Activated T-cell treated with anti-CD3 and anti-CD28 coated beads, Interleukin-2, amount 50 U/mL, for 72 hours (primary cell): ENCODE measurements at places on chromosomes 7 and 10.

DNA sequence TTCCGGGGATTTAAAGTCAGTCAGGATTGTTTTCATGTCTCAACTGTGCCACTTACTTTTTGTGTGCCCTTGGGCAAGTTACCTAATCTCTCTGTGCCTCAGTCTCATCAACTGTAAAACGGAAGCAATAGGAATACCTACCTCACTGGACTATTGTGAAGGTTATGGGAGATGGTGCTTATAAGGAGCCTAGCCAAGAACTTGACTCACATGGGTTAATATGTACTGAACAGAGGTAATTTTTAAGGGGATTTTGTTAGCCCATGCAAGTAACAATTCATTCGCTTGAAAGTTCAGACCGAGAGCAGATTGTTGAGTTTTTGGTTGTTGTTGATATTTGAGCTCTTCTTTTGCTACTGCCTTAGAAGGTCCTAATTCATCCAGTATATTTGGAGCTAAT, 202.9 kb downstream of the ZNF365 start:
- H3K27me3 ChIP-seq, result peaks cover 23% of the 10 kb centered on the region
- no peak overlapping the region for H3K4me3 ChIP-seq
- H3K4me1 ChIP-seq, result no peaks in the 10 kb centered on the region
- H3K36me3 ChIP-seq, result no peaks in the 10 kb centered on the region

GRCh38 chr10:47121336-47121735, 178.7 kb upstream of the GDF10 start:
- H3K27me3 ChIP-seq, result no peaks in the 10 kb centered on the region
- H3K4me3 ChIP-seq, result no peak overlapping the region
- H3K4me1 ChIP-seq, result no peaks in the 10 kb centered on the region
- no peak for DNase-seq

DNA sequence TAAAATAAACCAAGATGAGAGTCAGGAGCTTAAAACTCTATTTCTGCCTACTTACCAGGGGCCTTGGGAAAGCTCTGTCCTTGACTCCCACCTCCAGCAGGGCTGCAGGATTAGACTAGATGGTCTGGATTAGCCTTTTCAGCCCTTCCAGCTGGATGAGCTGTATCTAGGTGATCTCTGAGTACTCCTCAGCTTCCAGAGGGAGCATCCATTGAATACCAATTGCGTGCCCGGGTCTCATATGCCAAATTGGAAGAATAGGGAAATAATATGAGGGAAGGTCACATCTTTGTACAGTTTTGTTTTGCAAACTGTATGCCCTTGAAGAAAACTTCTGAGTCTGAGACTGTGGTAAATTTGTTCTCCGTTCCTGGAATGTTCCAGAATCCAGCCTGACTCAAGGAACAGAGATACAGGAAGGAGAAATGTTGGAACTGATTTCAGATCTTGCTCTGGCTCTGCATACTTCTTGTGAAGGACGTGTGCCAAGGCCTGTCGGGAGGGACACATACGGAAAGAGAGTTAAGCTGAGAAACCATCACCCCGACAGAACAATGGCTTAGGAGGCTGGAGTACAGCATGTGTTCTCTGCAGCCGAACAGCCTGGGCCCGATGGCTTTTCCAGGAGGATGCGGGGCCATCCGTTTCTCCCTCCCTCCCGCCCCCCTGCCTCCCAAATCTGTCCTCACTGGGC, 44.9 kb downstream of the MINDY4 start:
- no peaks in the 10 kb centered on the region for H3K36me3 ChIP-seq
- H3K27ac ChIP-seq, result no peak overlapping the region
- no peaks in the 10 kb centered on the region for H3K4me1 ChIP-seq
- no peak for DNase-seq

DNA sequence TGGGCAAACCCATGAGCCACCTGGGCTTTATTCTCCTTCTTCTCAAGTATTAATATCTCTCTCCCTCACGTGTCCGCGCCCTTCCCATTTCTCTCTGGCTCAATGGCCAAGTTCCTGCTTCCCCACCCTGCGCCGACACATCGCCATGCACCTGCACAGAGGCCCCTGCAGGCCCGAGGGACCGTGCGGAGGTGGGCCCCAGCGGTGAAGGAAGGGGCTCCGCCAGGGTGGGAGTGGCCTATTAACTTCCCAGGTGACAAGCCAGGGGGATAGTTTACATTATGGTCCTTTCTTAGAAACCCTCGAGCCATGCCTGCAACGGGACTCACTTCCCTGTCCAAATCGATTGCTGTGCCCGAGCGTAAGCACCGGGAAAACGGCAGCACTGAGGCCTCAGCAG, 110.0 kb upstream of the ADARB2 start:
- no peaks in the 10 kb centered on the region for H3K36me3 ChIP-seq
- no peaks in the 10 kb centered on the region for H3K4me1 ChIP-seq
- H3K27ac ChIP-seq, result no peak overlapping the region
- H3K27me3 ChIP-seq, result peaks cover 8% of the 10 kb centered on the region

DNA sequence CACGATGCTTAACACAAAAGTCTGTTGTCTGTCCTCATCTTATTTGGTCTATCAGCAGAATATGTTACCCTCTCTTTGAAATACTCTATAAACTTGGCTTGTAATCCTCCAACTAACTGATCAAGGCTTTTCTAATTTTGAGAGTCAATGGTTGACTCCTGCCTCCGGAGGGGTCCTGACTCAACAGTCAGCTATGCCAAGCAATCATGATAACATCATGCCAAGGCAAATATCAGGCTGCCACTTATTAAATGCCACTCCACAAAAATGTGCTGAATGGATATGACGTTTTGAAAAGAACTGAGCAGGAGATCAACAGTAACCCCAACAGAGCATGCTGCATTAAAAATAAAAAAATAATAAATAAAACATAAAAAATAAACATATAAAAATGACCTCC, 116.1 kb downstream of the PARD3 start:
- no peak for DNase-seq
- no peak overlapping the region for H3K27ac ChIP-seq

GRCh38 chr10:3579845-3580244, 205.2 kb downstream of the KLF6 start:
- H3K4me1 ChIP-seq, result no peaks in the 10 kb centered on the region
- peaks cover 20% of the 10 kb centered on the region for H3K27me3 ChIP-seq
- DNase-seq, result no peak
- no peak overlapping the region for H3K4me3 ChIP-seq
- no peaks in the 10 kb centered on the region for H3K36me3 ChIP-seq
- H3K27ac ChIP-seq, result no peak overlapping the region

GRCh38 chr10:71218046-71218650, 5.8 kb downstream of the UNC5B start:
- H3K4me3 ChIP-seq, result peak overlapping the region; percentile 74
- peaks cover 9% of the 10 kb centered on the region for H3K4me1 ChIP-seq
- H3K36me3 ChIP-seq, result no peaks in the 10 kb centered on the region
- no peak overlapping the region for H3K27ac ChIP-seq
- H3K27me3 ChIP-seq, result peaks cover 46% of the 10 kb centered on the region
- no peak for DNase-seq

GRCh38 chr10:102629661-102630614, 14.3 kb upstream of the TRIM8 start:
- H3K27me3 ChIP-seq, result no peaks in the 10 kb centered on the region
- H3K27ac ChIP-seq, result no peak overlapping the region
- peaks cover 40% of the 10 kb centered on the region for H3K4me1 ChIP-seq
- H3K36me3 ChIP-seq, result no peaks in the 10 kb centered on the region

DNA sequence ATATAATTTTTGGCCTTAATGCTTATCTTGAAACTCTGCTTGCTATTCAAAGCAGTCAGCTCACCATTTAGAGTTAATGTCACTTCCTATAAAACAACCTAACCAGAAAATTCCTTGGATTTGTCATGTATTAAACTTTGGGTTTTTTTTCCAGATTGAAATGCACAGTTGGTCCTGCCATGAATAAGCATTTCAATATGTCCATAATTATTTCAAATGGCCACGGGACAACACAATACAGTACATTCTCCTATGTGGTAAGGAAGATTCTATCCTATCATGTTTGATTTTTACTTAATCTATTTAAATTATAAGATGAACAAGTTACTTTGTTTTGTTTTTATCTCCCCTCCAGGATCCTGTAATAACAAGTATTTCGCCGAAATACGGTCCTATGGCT, 85.3 kb downstream of the MET start:
- no peak overlapping the region for H3K4me3 ChIP-seq
- H3K4me1 ChIP-seq, result no peaks in the 10 kb centered on the region
- no peak for DNase-seq
- no peaks in the 10 kb centered on the region for H3K36me3 ChIP-seq
- H3K27me3 ChIP-seq, result no peaks in the 10 kb centered on the region

DNA sequence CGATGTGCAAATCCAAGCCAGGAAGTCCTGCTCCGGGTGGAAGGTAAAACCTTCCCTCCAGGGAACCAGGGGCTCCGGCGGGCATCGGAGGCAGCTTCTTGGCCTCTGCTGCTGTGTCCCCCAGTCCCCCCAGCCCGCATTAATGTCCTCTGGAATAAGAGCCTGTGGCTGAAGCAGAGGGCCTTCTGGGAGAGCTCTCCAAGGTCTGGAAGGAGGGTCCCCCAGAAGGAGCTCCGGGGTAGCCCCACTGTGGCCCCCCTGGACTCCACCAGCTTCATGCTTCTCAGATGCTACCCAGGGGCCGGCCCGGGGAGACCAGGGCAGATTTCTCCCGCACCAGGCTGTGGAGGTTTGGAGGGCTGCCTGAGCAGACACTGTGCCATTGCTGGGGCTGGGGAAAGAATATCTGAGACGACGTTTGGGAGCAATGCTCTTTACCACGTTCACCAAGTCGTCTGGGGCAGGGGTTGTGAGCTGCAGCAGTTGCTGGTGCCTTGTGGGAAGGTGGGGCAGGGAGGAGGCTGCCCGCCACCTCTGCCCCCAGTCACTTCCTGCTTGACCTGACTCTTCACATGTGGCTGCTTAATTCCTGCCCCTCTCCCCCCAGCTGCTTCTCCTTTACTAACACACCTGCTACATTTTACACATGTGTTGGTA, 8.3 kb downstream of the ZNF853 start:
- peak overlapping the region; percentile 46 for H3K4me3 ChIP-seq
- DNase-seq, result no peak
- no peaks in the 10 kb centered on the region for H3K27me3 ChIP-seq
- no peaks in the 10 kb centered on the region for H3K36me3 ChIP-seq

DNA sequence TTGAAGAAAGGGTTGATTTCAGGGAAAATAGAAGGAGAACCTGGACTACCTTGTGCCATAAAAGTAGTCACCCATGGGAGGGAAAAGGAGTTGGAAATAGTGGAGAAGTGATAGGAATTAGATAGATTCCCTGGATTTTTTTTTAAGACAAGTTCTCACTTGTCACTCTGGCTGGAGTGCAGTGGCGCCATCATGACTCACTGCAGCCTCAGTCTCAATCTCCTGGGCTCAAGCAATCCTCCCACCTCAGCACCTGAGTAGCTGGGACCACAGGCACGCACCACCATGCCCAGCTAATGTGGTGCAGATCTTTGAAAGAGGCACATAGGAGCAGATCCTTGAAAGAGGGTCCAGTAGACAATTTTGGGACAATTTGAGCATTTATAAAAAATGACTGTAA, 9.5 kb upstream of the BLNK start:
- no peak overlapping the region for H3K27ac ChIP-seq
- DNase-seq, result no peak
- H3K36me3 ChIP-seq, result no peaks in the 10 kb centered on the region
- no peak overlapping the region for H3K4me3 ChIP-seq
- peaks cover 9% of the 10 kb centered on the region for H3K27me3 ChIP-seq

DNA sequence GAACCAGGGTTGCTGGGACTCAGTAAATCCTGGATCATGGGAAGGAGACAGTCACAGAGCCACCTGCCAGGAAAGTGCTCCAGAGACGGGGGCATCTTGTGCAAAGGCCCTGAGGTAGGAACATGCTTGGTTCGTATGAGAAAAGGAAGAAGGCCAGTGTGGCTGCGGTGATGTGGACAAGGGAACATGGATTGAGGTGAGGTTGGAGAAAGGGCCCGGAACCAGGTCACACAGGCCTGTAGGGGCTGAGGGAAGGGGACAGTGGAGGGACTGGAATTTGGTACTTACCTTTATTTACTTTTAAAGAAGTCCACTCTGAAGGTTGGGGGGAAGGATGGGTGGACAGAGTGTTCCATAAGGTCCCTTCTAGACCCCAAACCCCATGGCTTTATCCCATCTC, 32.9 kb upstream of the CXCL12 start:
- H3K4me3 ChIP-seq, result no peak overlapping the region
- H3K27me3 ChIP-seq, result no peaks in the 10 kb centered on the region
- H3K36me3 ChIP-seq, result peaks cover 2% of the 10 kb centered on the region
- peaks cover 12% of the 10 kb centered on the region for H3K4me1 ChIP-seq

GRCh38 chr10:70866424-70866823, 21.9 kb downstream of the PCBD1 start:
- DNase-seq, result no peak
- no peak overlapping the region for H3K4me3 ChIP-seq
- H3K36me3 ChIP-seq, result peaks cover 4% of the 10 kb centered on the region
- no peaks in the 10 kb centered on the region for H3K27me3 ChIP-seq
- H3K27ac ChIP-seq, result no peak overlapping the region
- H3K4me1 ChIP-seq, result peaks cover 34% of the 10 kb centered on the region
